CD4-positive, alpha-beta T cell treated with Interleukin-4 for 4 hours (primary cell): ENCODE measurements at places on chromosomes 7 and 10.

DNA sequence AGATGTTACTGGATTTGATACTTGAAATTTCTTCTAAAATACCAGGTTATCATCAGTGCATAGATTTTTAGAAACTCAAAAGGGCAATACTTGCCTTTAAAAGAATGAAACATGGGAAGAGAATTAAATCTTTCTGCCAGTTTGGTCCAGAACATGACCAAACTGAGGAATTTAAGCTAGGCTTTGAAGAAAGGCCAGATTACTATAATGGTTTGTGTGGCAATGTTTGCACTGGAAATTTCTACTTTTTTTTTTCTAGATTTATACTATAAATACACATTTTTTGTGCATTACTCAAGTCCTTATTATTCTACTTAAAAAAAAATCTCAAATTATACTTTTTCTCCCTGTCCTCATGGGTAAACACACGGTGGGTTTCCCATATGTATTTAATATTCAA lies 9.2 kb downstream of the MKX start:
- no peak for DNase-seq

DNA sequence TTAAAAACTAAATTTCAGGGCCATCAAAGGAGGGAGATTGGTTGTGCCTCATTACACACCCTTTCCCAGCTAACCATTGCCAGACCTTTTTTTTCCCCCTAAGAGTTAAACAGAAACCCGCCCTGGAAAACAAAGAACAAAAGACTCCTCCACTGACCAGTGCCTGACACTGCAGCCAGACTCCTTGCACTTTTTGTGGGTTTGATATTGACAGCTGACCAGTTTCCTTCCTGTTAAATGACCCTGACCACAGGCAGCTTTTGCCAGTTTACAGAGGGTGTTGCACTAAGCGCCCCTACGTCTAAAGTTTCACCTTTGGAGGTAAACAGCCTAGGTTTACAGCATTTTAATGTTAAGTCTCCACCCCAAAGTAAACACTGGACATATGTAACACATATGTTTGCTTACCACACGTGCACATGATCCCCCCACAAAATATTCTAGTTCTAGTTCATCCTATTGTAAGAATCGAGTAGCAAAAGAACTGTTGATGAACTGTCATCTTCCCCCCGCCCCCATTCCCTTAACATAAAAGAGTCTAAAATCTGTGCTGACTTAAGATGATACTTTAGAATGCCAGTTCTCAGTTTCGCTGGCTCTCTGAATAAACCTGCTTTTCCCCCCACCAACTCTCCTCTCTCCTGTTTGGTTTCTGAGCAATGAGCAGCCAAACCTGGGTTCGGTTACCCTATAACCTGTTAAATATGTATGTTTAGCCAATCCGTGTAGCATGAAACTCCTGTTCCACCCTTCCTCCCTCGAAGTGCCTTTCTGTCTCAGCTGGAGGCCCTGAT lies 38.0 kb downstream of the FOXI2 start:
- DNase-seq = no peak

- DNase-seq = no peak
These were observed 27.1 kb downstream of the DUSP5 start for GRCh38 chr10:110524859-110525232.

- no peak for DNase-seq
These were observed 108.1 kb downstream of the EEPD1 start for GRCh38 chr7:36261019-36261754.

DNA sequence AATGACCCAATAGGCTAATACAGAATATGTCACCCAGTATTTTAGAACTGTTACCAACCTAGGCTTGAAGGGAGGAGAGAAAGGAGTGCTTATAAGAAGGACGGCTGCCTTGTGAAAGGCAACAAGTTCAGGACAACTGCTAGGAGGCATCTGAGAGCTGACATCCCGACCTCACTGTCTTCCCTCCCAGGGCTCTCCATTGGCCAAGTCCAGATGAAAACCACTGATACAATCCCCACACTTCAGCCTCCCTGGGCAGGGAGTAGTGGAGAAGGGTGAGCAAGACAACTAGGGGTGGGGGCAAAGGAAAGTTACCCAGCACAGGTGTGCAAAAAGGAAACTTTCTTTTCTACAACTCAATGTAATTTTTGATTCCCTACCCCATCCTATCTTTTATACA lies 29.5 kb upstream of the TMEM273 start:
- DNase-seq = no peak

DNA sequence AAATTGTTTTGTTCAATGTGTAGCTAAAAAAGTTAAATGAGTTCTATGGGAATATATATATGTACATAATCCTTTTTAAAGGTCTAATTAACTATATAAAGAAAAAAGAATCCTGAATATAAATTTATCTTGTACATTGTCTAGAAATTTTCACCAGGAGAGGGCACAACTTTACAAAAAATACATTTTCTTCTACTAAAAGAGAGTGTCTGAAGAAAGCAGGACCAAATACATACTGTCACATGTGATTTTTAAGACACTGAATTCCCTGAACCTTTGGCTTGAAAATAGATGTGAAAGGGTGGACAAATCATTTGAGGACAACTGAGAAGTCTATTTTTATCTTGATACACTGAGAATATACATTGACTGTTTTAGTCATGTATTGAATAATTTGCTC lies 204.3 kb downstream of the DGKB start:
- DNase-seq = no peak
